ENCODE measurements at places on chromosomes 13 and 19. TPM values are rescaled to one million over a fixed set of nuclear protein-coding genes. Genes with fewer than 3 reads are reported as not detected.

The CBARP gene
- 5.1 TPM for total RNA-seq

The ACP7 gene
- 0.33 TPM for total RNA-seq

The ITGBL1 gene
- total RNA-seq = 0.21 TPM

- no peak for DNase-seq
Measured at GRCh38 chr13:27667946-27668345, 46.3 kb downstream of the POLR1D start.

DNA sequence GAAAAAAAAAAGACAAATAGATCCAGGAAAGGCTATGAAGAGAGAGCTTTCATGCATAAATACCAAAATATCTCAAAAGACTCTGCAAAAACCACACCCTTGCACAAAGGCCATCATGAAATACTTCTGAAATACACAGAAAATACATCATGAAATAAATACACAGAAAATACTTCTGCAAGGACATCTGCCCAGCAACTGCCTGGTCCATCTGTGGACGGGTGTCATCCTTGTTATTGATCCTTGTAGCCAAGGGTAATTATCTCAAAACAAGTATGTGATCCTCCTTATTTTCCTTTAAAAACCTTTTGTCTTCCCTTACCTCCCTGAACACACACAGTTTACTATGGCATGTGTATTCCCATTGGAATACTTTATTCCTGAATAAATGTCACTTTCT, 6.9 kb downstream of the USPL1 start:
- DNase-seq = no peak

The KLHL1 gene
- not detected for total RNA-seq

Data from kidney epithelial cell (primary cell).